Hypothalamus (tissue), 51 donors: ENCODE measurements at places on chromosomes 7 and 10.

DNA sequence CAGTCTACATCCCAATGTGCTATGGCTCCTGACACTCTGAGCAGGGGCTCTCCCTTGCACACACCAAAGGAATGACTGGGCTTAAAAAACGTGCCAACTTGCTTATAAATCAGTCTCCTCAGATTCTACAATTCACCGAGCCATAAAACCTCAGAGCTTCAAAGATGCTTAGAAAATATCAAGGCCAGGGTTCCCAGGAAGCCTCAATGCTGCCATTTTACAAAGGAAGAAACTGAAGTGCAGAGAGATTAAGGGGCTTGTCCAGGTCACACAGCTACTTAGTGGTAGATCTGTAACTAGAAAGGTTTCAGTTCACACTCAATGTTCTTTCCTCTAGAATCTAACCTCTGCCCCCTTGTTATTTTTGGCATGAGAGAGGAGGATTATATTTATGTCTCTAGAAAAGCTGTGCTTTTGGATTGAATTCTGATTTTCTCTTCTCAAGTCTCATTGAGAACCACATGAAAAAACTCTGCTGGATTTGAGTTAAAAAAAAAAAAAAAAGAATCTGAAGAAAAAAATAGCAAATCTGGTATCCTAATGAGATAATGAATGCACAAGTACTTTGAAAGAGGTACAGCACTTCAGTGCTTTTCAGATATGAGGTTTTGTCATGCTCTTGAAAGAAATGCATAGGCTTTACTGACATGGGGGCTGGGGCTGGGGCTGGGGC is 22.3 kb upstream of the TSPAN33 start:
- no peak for DNase-seq

DNA sequence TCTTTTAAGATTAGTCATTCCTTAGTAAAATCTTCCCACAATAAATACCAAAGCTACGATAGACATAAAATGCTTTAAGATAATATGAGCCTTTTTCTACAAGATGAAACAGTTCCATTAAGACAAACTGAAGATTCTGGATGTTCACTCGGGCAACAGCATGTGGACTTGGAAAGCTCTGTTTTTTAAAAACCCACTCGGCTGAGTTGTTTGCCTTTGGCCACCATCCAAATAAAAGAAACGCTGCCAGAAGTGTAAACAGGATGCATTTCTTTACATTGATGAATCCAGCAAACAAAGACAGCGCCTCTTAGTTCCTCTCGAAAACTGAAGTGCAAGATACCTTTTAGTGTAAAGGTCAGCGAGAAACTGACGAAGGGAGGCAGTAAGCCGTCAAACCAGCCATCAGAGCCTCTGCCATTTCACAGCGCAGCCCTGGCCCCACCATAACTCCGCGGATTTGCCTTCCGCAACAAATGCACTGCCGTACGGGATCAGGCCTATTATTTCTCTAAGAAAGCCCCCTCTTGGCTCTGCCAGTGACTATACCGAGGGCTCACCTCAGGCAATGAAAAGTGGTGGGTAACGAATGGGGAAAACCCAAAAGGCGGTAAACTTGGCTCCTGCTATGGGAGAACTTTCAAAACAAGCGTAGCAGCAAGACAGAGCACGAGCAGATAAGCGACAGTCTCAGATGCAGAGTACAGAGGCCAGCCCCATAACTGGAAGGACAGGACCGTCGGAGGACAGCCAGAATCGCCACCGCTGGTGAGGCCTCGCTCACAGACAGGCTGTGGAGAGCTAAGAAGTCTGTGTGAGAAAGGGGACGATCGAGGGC is 41.4 kb downstream of the GNA12 start:
- DNase-seq: no peak

- DNase-seq: no peak
Measured at GRCh38 chr10:123309731-123310130, 155.5 kb downstream of the BUB3 start.

DNA sequence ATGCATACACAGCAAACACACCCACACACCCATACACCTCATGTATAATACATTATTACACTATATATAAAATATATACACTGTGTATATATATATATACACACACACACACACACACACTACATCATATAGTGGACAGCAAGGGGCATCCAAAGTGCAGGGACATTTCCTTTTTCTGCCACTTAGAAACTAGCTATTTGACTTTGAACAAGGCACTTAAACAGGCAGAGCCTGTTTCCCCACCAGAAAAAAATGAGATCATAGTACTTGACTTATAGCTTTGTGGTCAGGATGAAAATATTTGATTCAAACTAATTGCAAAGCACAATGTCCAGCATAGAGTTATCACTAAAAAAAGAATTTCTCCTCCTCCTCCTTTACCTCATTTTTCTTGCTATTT is 254.3 kb upstream of the NPVF start:
- DNase-seq: no peak

DNA sequence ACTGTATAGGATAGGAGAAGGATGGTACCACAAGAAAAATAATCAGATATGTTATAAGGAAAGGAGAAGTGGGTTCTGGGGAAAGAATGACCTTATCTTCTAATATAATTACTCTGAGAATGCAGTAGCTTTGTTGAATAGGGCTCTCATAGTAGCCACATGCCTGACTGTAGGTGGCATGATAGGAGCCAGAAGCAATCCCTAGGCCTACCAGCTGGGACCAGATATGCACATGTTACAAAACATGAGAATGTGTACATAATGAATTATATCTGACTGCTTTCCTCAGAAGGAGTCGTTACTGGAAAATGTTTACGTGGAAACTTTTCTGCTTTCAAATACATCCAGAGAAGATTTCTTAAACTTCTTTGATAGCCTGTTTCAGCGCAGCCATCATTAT is 53.2 kb upstream of the FAM3C start:
- no peak for DNase-seq

DNA sequence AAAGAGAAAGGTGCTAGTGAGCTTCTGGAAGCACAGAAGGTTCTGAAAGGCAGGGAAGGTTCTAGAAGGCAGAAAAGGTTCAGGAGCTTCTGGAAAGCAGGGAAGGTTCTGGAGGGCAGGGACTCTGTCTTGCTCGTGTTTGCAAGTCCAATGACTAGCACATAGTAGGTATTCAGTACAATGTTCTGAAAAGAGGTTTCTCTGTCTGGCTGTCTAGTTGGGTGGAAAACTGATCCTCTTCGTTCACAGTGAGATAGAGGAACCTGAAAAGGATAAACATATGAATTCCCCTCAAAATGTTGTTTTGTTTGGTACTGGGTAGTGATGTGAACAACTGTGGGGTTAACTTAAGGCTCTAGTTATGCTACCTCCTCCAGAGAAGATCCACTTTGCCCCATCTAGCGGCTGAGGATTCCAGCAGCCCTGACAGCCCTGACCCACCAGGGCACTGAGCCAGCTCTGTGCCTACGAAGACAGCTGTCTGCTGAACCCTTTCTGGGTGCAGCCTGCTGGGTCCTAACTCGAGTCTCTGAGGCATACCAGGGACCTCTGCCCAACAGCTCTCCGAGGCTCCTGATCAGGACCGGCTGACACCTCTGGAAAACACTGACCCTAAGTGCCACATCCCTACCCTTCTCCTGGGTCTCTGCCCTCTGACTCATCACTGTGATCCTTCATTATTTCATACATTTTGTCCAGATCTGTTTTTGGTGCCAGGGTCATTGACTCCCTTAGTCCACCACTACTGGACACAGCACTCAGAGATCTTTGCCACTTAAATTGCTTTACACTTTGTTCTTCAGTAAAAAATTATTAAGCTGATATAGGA is 15.4 kb downstream of the PTPRN2 start:
- DNase-seq: no peak

GRCh38 chr10:79994556-79994955 is 45.7 kb upstream of the SFTPD start:
- DNase-seq: no peak

GRCh38 chr7:102208826-102209225 is 77.8 kb upstream of the SH2B2 start:
- DNase-seq: peak; percentile 15

DNA sequence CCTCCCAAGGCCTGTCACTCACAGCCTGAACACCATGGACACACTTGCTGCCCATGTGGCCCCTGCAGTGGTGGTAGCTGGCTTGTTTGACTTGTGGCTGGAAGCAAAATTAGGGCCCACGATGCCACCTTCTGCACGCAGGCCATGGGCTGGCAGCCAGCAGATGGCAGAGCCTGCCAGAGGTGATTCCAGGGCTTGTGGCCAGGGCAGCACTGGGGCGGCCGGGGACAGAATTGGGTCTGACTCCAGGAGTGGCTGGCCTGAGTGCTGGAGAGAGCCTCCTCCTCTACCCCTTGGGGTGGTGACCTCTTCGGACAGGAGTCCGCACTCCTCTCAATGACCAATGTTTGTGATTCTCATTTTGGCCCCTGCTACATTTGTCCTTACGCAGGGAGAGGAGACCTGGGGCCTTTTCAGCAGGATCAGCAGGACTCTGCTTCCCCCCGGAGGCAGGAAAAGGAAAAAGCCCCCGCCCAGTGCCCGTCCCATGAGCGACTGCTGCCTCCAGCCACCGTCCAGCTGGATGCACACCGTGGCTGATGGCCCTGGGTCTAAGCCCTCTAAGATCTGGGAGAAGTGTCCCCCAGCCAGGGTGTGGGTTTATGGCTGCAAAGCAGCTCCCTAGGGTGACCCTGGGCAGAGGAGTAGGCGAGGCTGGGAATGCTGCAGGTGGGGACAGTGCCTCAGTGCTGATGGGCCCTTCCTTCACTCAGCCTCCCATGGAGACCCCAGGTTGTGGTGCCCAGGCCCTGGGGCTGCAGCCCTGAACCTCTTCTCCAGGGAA is 26.5 kb downstream of the DNAJB12 start:
- no peak for DNase-seq

GRCh38 chr7:121369462-121369861 is 26.6 kb downstream of the FAM3C start:
- DNase-seq: no peak

DNA sequence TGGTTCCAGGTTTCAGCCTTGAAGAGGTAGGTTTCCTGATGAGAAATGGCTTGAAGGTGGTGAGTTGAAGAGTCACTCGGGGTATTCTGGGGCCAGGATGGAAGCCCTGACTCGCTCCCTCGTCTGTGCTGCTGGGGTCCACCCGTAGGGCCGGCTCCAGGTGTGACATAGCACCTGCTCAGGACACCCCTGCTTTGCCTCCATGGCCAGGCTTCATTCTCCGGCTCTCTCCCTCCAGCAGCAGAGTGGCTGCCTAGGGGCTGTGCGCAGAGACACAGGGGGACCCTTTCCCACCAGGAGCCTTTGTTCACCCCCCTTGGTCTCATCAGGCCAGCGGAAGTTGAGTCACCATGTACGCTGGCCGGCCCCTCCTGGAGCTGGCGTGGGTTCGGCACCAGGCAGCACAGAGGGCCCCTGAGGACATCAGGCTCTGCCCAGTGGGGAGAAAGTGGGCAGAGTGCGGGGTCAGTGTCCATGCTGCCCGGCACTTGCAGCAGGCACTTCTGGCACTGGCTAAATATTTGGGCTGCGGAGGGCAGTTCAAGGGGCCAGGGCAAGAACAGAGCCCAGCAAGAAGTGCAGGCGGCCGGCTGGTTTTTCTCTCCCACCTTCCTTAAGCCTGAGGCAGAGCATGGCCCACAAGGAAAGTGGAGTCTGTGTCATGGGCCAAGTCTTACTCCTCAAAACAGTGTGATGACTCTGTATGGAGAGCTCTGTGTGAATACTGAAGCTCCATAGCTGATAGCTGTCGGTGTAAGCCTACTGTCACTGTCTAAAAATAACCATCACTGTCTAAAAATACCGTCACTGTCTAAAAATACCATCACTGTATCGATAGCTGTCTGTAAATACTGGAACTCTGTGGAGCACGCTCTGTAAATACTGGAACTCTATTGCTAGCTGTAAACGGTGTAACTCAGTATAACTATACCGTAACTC is 3.7 kb upstream of the PRKAR1B start:
- DNase-seq: no peak

- DNase-seq: no peak
Measured at GRCh38 chr10:132383101-132383500, 13.9 kb upstream of the PWWP2B start.

GRCh38 chr10:94983555-94983954 is 45.1 kb downstream of the CYP2C9 start:
- DNase-seq: no peak

DNA sequence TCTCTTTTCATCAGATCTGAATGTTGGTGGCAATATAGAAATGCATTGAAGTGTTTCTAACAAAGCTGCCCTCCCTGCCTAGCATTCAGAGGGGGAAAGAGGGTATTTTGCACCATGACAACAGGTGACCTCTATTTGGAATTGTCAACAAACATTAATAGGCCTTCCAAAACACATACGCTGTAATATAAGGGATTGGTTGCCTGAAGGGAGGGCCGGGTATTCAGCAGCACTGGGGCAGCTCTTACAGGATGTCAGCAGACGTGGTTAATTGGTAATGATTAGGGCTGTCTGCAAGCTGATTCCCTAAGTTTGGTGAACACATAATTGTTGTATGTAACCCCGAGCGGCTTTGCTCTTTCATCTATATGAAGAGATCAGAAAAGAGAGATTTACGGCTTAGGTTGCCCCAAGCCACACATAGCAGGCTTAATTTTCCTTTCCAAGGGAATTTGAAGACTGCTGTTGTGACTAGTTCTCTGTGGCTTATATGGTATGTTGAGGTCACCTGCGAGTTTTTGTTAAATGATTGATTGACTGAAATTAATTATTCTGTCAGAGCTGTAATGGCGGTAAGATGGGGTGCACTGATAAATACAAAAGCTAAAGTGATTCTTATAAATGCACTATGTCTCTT is 759.3 kb downstream of the LRMDA start:
- no peak for DNase-seq

GRCh38 chr10:46031648-46032532 is 1.5 kb upstream of the NCOA4 start:
- no peak for DNase-seq

DNA sequence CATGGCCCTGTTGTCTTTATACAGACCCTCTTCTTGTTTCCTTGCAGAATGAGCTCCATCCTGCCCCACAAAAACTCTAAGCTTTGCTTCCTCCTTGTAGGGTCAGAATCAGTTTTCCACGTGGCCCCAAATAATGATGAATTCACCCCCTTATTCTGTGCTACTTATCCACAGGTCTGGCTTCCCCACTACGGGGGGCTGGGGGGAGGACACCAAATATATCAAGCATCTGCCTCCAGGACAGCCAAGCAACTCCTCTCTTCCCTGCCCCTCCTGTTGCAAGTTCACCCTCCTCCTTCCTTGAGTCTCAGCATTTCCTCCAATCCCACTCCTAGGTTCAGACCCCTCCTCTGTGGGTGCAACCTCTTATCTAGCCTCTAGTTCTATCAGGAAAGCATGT is 743.3 kb downstream of the GRID1 start:
- DNase-seq: no peak

DNA sequence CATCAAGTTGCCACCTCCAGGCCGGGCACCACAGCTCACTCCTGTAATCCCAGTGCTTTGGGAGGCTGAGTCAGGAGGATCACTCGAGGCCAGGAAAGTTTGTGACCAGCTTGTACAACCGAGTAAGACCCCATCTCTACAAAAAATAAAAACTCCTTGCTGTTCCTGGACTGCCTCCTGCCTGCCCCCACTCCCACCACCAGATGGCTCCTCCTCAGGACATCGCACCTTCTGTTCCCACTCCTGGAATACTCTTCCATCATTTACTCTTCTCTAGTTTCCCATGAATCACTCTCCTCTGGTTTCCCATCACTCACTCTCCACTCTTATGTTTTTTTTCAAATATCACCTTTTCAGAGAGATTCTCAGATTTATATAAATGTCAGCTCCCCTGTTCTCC is 540.7 kb downstream of the CALN1 start:
- DNase-seq: no peak

- no peak for DNase-seq
Measured at GRCh38 chr7:35828817-35829216, 28.0 kb downstream of the SEPTIN7 start.

GRCh38 chr7:16817536-16817935 is 12.7 kb upstream of the AGR2 start:
- no peak for DNase-seq
